Fibroblast of lung (primary cell): ENCODE measurements at places on chromosomes 4 and X.
A peak's percentile ranks its signal among the peaks of the same experiment; 100 is the strongest.

DNA sequence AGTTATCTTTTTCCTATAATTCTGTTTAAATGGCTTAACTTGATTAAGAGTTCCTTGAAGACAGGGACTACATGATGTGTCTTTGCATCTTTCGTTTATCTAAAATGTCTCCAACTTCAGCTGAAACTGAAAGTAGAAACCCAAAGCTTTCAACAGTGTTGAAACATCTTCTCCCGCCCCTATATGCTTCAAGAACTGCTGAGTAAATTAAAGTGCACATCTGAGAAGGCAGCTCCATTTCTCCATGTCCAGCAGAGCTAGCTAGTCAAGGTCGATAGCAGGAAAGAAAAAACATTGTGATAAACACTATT is 185.7 kb upstream of the TBL1X start:
- no peak for DNase-seq

DNA sequence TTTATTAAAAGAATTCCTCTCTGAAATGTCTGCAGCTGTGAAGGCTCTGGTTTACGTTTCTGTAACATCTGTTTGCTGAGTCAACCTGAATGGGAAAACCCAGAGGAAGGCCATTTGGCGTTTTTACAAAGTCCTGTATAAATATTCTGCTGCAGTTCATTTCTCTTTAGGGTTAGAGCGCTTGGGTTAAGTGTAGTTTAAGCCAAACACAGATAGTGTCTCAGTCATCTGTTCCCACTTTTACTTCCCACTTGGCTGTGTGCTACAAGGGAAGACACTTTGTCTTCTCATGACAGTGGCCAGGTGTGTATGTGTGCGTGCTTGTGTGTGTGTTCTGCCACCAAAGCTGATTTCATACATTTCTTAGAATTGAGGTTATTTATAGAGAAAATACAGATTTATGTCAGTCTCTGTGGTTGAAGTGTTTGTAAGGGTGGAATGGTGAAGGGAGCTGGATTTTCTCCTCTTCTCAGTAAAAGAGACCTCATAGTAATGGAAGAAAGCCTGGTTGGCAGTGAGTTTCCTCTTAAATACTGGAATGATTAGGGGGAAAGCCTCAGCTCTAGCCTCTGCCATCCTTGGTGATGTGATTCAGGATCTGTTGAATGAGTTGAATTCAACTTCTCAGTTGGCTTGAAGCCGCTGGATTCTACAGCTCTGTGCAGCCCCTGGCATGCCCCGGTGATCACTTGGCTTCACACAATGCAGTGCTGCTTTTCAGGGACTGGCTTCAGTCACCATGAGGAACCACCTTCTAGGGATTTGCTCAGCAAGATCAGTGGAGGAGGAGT is 50.6 kb downstream of the JADE1 start:
- peak; percentile 83 for DNase-seq

DNA sequence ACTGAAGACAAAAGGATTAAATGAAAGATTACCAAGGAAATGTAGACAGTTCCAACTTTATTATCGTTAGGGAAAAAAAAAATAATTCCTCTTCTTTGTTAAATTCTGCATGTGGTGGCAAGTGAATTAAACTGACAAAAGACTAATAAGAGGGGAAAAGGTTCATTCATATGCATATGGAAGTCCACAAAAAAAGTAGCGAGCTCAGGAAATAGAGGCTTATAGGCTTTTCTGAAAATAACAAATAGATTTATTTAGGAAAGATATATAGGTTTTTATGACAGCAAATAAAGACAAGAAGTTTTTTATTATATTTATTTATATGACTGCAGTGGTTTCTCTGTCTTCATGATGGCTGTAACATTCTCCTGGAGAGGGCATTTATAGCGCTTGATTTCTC is 246.0 kb downstream of the NAF1 start:
- DNase-seq, result no peak

DNA sequence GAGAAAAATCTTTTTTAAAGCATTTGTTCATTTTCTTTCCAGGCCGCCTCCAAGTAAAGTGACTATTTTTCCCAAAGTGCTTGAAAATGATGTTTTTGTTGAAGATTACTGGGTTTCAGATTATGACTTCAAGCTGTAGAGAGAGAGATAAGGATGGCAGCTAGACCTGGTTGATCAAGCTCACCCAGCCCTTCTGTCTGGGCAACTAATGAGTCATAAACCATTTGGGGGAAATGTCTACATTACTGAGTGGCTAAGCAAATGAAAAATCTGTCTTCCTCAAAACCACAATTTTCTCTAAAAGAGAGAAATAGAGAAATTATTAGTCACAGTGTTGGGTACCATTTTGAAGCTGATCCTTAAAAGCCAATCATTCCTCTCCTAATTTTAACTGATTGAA is 355.4 kb upstream of the CPEB2 start:
- DNase-seq, result peak; percentile 4

- DNase-seq, result no peak
Observed at GRCh38 chr4:64399313-64400109, 9.7 kb downstream of the TECRL start.

- DNase-seq, result peak; percentile 84
Observed at GRCh38 chrX:9341291-9342201, 123.3 kb upstream of the TBL1X start.

DNA sequence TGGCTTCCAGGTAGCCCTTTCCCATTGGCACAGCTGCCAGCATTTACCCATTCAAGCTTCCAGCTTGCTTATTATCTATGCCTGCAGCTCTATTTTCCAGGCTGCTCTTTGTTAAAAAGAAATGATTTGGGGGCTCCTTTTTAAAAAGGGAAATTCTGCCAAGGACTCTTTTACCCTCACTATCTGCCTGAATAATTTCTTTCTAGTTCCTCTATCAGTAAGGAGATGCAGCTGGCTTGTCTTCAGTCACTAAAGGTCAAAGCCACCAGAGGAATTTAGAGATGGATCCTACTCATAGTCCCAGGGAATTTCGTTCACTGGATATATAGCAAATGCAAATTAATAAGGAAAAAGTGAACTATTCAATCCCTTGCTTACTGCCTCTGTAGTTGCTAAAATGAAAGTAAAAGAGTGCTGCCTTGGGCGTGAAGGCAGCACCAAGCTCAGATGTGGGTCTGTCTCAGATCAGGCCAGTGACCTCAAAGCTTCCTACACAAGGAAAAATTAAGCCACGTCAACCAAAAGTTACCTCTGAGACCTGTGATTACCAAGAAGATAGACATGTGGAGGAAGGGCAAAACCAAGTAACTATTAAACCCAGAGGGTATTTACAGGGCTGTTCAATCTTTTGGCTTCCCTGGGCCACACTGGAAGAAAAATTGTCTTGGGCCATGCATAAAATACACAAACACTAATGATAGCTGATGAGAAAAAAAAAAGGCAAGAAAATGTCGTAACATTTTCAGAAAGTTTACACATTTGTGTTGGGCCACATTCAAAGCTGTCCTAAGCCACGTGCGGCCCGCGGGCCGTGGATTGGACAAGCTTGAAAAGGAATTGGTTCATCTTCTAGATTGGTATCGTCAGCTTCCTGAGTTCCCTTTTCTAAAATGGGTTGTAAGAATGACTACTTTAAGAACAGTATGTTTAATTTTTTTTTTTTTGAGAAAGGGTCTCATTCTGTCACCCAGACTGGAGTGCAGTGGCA is 5.3 kb downstream of the ARSF start:
- no peak for DNase-seq

- no peak for DNase-seq
Observed at GRCh38 chr4:11634283-11634682, 205.6 kb upstream of the HS3ST1 start.

DNA sequence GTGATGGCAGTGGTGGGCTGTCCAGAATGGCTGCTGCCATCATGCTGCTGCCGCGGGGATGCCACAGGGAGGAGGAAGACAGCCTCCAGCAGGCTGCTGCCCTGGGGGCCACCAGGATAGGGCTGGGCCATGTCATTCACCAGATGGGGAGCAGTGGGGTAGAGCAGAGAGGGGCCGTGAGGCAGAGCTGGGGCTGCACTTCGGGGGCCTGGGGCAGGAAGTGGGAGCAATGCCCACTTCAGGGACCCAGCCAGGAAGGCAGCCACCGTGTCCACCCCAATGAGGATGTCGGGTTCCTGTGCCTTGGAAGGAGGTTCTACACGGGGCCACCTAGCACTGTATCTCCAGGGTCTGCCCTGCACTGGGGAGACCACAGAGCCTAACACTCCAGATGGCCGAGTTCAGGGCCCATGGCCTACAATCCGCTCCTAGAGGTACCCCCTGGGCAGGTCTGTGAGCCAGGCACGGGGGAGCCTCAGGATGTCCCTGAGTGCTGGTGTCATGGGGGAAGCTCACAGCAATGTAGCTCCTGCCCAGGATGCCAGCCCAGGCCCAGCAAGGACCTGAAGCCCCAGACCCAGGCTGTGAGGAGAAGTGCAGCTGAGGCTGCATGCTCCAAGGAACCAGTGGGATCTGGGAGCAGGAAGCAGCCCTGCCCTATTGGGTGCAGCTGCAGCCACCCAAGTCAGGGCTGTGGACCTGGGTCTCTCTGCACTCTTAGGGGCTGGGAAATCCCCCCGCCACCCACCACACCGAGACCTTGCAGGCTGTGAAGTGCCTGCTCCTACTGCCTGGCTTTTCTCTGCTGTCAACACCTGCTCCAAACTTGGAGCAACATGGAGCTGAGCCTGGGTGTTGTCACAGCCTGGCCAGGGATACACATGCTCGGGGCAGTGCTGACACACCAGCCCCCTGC is 140.3 kb downstream of the PDHA2 start:
- DNase-seq, result no peak

DNA sequence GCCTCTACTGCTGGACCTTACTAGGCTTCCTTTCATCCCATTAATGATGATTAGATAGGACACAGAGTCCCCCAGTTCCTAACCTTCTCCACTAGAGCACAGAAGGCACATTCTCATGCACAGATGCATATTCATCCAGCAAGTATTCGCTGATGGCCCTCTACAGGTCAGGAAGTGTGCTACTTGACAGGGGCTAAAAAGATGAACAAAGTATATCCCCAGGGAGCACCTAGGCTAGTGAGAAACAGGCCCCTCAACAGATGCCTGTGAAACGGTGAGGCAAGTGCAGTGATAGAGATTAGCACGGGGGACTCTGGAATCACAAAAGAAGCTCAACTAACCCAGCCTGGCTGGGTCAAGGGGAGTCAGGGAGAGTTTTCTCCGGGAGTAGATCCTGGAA is 95.8 kb downstream of the MGST2 start:
- no peak for DNase-seq

DNA sequence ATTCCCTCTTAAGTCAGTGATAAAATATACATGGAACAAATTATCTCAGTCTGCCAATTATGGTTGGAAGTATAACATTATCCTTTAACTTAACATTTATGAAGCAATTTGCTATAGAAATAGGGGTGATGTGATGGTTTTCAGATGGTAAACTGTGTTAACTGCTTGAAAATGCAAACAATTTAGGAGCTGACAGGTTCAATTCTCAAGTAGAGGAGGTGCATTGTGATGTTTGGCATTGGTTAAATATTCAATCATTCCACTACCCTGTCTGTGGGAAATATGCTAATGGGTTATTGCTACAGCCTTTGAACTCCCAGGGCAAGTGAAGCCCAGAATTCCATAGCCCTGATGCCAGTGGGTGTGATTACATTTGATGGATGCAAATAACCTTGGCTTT is 243.4 kb upstream of the GK2 start:
- peak; percentile 70 for DNase-seq

- DNase-seq, result peak; percentile 50
Observed at GRCh38 chrX:110531873-110532580, 173.4 kb downstream of the RTL9 start.

GRCh38 chr4:100797356-100797755 is 279.5 kb upstream of the EMCN start:
- no peak for DNase-seq

GRCh38 chr4:7415927-7416686 is 18.6 kb downstream of the PSAPL1 start:
- no peak for DNase-seq

DNA sequence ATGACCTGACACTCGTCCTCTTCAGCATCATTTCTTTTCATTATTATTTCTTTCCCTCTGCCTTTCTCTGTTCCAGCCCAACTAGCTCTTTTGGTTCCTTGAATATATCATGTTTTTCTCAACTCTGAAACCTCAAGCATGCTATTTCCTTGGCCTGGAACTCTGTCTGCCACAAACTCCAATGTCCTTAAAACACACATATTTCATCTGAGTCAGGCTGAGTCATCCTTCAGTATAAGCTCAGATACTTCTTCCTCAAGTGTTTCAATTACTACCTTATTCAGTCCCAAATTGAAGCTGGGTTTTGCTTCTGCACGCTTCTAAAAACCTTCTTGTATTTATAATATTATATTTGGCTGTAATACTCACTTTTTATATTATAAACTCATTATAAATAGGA is 424.2 kb downstream of the PDGFC start:
- peak; percentile 98 for DNase-seq

- no peak for DNase-seq
Observed at GRCh38 chrX:23900220-23900797, 7.4 kb downstream of the APOO start.

GRCh38 chrX:79365591-79365990 is 1.5 kb downstream of the ITM2A start:
- DNase-seq, result no peak

DNA sequence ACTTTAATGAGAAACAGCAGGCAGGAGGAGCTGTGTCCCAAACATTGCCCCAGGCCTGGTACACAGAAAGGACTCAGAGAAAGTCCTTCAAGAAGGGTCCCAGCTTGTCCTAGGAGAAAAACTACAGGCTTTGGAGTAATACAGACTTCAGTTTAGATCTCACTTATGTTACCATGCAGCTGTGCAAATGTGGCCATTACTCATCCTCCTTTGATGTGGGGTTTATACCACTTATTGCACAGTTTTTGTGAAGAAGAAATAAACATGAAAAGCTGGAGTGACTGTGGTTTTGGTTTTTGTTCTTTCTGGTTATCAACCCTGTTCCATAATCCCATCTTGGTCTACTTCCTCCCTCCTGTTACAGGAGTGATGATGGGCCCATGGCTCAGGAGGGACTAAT is 8.1 kb upstream of the CYTL1 start:
- DNase-seq, result no peak

DNA sequence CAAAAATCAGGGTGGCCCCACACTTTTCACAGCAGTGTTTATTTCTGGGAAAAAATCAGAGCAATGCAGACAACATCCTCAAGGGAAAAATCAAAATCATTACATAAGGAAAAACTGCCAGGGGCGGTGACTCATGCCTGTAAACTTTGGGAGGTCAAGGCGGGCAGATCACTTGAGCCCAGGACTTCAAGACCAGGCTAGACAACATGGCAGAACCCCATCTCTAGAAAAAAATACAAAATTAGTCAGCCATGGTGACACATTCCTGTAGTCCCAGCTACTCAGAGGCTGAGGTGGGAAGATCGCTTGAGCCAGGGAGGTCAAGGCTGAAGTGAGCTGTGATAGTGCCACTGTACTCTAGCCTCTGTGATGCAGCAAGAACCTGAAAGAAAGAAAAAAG is 102.8 kb downstream of the NAF1 start:
- DNase-seq, result peak; percentile 61

DNA sequence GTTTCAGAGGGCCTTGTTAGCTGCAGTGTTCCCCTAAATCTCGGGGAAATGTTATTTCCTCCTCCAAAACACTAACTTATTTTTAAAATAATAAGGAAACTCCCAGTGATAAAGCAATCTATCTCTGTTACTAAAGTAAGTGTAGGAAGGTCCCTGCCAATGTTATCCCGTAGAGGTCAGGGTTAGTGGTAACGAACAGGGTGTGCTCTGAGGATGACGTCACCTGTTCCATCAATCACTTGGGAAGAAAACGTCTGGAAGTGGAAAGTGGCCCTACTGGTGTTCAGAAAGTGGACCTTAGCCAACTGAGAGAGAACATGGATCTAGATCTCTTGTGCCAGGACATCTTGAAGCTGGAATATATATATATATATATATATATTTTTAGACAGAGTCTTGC is 249.5 kb downstream of the BCOR start:
- peak; percentile 79 for DNase-seq
